ENCODE measurements at places on chromosomes 1 and 21.

- DNase-seq = no peak
Measured at GRCh38 chr21:42682661-42683210, 29.3 kb downstream of the PDE9A start.

DNA sequence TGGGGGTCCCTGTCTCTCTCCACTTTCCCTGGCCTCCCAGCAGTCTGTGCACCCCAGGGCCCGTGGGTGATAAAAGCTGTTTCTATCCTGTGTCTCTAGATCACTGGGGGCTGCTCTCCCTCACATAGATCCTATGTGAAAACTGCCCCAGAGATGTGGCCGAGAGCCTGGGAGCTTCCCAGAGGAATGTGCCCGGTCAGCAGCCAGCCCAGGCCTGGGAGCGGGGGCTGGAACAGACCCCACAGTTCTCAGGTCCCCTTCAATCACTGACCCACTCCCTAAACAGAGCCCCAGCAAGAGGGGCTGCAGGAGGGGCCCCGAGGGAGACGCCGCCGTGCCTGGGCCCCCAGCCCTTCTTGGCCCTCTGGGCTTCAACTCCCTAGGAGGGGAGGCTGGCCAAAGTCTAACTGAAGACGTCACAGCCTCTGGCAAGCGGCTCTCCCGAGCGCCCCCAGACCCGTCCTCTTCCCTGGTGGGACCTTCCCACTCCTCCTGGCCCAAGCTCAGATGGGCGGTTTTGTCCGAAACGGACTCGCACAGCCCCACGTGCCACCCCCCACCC, 403 bp downstream of the MXRA8 start:
- no peak for DNase-seq

DNA sequence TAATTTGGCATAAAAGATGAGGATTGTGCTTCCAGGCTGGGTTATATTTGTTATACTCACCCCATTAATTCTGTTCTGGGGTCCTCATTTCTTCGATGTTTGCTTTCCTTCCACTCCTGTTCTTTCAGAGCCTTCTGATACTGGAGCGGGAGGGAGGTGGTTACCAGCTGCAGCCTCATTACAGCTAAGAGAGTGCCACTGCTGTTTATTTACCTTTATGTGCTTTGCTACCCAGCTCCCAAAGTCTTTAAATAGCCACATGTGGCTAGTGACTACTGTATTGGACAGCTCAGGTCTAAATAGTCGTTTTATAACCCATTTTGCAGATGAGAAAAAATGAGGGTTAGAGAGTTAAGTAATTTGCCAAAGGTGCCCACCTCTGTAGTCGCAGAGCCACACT, 25.1 kb downstream of the PLEKHM2 start:
- DNase-seq = no peak

DNA sequence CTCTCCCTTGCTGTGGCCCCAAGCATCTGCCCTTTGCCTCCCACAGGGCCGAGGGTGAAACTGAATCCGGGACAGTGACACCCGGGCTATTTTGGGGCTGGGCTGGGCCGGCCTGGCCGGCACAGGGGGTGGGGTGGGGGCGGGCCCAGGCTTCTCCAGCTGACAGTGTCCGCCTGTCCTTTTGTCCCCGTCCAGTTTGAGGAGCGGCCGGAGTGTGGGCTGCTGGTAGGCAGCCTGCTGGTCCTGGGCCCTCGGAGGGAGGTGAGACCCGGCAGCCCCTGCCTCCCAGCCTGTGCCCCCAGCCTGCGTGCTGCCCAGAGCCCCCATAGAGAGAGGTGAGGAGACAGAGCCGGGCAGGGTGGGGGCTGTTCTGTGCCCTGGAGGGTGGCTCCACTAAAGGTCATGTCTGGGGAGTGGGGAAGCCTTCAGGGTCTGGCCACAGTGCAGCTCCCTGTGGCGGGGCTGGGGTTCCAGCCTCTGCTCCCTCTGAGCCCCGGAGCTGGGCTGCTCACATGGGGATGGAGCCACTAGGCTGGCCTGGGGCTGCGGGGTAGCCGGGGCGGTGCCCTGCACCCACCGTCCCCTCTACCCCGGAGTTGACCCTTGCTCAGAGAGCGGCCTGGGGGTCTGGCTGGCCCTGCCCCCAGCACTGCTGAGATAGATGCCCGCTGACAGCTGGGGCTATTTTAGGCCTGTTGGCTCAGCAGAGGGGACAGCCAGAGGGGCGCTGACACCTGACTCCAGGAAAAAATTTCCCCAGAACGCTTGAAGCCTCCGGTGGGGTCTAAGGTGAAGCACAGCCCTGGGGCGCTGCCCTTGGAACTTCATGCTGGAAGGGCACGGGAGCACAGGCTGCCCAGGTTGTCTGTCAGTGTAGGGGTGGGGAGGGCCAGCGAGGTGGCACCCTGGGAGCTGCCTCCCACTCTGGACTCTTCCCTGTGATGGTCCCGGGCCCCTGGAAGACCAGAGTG, at the start of gene OBSCN:
Gene OBSCN (plus strand): TSS at position 194 of the 971 bp plus-strand sequence. CDS start 3,740 bp downstream, outside the sequence.
- no peak for DNase-seq

- DNase-seq = no peak
Measured at GRCh38 chr1:231242516-231243198, 1.6 kb downstream of the GNPAT start.

GRCh38 chr1:92194511-92194910, 23.2 kb upstream of the C1orf146 start:
- DNase-seq = no peak

DNA sequence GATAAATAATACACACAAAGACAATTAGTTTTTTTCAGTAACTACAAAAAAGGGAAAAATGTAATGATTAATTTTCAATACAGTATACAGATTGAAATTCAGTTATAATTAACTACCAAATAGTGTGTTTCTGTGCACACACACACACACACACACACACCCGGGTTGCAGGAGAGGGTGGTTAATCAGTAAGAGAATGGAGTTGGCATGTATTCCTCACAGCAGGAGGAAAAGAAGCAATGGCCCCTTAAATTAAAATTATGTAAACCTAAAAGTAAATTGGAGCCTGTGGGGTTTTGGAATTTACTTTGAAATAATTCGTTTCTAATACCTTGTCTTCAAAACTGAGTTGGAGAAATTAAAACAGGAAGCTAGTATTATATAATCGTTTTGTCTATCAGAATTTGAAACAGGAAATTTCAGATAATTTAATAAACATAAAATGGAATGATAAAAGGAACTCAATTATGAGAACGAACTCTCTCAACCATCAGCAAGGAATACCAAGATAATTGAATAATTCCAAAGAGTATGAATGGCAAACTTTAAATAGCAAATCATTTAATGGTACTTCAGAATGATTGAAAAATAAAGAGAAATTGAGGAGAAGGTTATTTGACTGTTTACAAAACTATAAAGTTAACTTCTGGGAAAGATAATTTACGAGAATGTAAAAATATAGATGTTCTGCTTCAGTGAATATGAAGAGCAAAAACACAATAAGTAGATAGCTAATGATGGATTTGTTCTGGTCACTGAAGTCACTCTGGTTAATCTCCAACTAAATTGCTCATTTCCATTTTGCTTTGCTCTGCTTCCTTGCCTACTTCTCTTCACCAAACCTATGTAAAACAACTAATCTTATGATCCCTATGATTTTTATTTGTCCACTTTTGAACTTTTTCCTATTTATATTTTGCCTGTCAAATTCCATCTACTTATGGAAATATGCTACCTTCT, 547.9 kb upstream of the ZP4 start:
- no peak for DNase-seq

DNA sequence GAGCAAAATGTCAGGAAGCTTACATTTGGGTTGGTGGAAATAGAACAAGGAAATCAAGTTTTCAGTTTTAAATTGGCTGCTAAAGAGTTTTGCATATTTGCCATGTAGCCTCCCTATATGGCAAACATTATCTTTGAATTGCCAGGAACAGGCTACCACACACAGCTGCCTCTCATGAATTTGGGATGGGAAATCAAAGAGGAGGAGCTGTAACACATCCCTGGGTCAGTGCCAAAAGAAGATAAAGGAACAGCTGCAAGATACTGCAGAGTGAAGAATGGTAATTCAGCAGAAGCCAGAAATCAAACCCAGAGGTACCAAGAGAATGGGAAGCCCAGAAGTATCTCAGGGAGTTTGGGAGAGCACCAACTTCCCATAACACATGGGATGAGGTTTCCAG, 18.6 kb upstream of the RASAL2 start:
- no peak for DNase-seq

DNA sequence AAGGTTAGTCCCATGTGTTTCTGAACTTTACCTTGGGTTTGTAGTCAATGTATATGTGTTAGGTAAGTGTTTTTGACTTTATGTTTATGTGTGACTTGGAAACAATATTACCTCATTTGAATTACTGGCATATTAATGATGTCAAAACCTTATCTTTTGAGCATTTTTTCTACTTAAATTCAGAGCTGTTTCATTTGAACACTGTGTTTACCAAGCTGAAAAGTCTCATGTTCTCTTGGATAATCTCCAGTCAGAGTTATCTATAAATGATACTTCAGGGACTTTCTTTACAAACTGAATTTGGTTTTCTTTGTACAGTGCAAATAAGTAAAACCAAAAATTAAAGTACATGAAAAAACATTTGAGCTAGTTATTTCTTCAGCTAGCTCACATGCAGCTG, 30.0 kb downstream of the ADAMTS1 start:
- no peak for DNase-seq

DNA sequence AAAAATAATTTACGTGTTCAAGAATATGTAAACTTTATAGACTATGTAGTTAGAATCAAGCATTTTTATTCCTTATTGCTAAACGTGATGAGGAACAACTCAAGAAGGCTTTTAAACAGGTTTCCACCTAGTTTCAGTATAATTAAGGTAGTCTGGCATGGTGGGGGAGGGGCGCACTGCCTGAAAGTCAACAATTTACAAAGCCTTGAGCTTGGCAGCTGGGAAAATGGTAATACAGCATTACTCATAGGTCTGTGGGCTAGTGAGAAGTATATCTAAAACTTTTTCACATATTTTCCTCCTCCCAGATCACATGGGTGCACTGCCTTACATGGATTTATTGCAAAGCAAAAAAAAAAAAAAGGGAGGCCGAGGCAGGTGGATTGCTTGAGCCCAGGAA, 75.2 kb downstream of the EVI5 start:
- no peak for DNase-seq

- no peak for DNase-seq
Measured at GRCh38 chr1:12203216-12204007, 26.4 kb upstream of the VPS13D start.

DNA sequence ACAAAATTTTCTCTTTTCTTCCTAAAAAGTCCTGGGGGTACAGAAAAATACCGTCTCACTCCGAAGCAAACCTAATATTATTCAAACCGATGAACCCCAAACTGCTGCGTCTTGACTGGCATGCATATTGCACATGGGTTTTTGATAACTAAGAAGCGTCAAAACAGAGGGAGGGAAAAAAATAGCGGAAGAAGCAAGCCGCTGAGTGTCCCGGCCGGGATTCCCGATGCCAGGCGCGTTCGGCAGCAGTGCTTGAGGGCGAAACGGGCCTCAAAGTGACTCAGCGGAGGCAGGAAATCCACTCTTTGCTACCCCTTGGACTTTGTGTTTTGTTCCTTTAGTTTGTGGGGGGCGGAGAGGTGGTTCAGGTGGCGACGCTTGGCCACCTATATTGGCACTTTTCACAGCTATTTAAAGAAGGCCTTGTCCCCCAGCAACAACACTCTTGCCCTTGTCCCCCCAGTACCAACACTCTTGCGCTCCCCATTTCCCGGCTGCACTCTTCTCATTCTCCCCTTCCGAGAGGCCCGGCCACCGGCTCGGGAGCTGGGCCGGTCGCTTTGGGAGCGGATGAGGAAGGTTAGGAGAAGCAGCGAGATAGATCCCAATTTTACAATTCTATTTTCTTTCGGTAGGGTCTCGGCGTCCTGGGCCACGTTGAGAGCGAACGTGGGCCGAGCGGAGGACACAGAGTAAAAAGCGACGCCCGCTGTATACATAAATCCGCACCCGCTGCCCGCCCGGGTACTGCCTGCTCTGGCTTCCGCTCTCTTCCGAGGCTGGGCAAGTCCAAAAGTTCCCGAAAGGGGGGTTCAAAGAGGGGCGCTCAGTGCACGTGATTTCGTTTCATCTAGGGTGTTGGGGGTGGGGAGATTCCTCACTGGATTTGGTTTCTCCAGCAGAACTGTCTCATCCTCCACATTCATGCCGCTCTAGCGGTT, 2.5 kb downstream of the LMX1A start:
- no peak for DNase-seq

DNA sequence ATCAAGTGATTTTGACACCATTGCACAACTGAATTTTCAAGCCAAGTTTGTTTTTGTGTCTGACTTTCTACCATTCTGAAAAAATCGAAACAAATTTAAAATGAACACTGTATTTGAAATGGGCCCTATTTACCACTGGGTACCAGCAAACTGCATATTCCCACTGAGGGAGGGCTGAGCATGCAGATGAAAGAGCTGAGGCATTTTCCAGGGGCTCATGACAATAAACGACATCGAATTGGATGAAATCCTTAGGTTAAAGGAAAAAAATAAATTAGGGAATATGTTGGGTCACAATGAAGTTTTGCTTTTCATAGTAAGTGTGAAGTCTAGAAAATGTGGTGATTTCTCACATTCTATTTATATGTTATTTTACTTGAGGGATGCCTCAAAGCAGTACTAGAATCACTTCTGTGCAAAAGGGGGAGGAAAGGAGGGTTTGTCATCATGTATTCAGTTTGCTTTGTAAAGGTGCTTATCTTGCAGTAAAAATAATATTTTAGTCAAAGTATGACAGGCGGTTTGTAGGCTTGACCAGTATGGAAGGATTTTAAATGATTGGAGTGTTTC, 11.2 kb downstream of the ZBTB18 start:
- DNase-seq = no peak

- DNase-seq = no peak
Measured at GRCh38 chr1:179781962-179782361, 38.9 kb downstream of the FAM163A start.
